Muscle of leg (tissue), 16 donors: ENCODE measurements at places on chromosomes 12 and 14. TPM values are rescaled to one million over a fixed set of nuclear protein-coding genes. Genes with fewer than 3 reads are reported as not detected.

The ZNF891 gene
- polyA plus RNA-seq: 1.3 TPM

GRCh38 chr12:11929714-11930113 lies 141.0 kb upstream of the BCL2L14 start:
- DNase-seq: no peak

DNA sequence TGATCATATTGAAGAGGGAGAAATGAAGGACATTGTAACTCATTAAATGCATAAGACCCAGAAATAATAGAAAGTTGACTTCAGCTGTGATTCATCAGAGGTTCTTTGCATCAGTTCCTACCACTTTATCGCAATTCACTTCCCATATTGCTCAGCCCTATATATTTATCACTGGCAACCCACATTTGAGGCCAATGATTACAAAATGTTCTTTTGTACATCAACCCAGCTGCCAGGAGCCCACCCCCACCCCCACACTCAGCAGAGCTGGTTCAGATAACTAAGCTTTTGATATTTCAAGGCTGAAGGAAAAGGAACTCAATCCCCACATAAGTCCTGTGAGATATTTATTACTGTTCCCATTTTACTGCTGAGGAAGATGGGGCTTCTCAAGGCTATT lies 51.2 kb upstream of the TMPO start:
- no peak for DNase-seq

The HCFC2 gene
- 25.8 TPM for polyA plus RNA-seq

The GAS2L3 gene
- polyA plus RNA-seq: 25.9 TPM

DNA sequence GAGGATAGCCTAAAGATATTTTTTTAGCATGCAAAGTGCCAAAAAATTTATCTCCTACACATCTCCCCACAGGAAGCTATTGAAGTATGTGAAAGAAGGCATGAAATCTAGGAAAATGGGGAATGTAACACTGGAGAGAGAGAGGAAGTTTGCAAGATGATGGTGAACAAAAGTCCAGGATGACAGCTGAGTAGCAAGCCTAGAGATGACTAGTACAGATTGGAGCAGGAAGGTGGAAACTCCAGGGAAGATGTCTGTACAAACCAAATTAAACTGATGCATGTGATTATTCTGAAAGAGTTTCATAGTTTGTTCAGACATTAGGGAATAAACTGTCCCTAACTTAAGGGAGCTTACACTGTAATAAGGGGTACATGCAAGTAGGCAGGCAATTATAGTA lies 99.3 kb downstream of the RAD51B start:
- DNase-seq: no peak

DNA sequence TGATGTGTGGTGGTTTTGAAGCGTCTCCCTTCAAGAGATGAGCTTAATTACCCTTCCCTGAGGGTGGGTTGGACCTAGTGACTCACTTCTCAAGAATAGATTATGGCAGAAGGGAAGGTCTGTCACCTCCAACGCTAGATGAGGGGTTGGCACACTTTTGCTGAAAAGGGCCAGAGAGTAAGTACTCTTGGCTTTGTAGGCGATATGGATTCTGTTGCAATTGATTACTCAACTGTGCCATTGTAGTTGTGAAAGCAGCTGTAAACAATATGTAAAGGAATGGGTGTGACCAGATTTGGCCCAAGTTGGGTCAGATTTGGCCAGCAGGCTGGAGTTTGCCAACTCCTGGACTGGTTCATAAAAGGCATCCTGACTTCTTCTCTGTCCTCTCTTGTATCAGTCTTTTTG lies 53.3 kb downstream of the SMIM41 start:
- no peak for DNase-seq
